NCI-H526 (cell line): ENCODE measurements at places on chromosomes 1 and 21.

GRCh38 chr1:37433171-37433570, 41.2 kb upstream of the ZC3H12A start:
- DNase-seq = no peak

DNA sequence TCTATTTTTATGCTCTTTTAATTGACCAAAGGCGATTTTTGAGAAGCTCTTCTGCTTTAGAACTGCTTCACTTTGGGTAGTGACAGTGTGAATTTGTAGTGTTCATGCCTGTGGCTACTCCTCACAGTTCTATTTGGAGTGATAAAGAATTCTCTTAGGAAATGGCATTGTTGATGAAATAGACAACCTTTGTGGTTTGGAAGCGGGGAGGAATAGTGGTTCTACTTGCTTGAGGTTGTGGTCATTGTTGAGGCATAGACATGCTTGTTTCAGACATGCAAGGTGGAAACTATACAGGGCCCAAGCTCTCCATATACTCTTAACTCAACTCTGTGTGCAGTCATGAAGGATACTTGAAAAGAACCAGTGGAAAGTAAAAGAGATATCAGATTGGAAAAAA, 481.1 kb upstream of the NEGR1 start:
- no peak for DNase-seq

DNA sequence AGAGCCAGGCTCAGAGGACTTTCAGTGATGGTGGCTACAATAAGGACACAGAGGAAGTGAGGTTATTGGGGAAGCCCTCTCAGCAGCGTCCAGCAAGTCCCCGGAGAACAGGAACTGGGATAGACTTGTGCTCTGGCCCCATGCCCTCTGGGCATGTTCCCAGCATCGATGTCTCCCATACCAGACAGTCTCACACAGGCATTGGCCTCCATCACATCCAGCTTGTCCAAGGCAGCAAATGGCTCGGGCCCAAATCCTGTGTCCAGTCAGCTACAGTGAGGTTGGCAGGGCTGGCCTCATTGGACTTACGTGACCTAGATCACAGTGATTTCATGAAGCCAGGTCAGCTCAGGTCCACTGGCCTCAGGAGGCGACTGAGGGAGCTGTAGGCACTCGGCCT, 19.6 kb upstream of the TMEM54 start:
- DNase-seq = no peak

DNA sequence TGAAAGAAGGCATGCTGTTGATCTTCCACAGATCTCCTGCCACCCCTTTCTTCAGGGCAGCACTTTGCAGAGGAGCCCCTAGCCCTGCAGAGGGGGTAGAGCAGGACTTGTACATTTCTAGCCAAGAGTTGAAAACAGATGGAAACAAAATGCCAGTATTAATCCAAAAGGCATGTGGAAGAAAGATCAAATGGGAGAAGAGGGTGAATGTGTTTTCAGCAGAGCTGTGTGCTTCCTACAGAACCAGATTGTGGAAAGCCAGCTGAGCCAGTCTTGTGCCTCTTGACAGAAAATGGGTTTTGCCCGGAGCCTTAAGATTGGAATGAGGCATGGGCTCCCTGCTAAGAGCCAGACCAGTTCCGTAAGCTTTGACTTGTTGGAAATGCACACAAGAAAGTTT, 105.2 kb upstream of the TSPAN2 start:
- DNase-seq = no peak

- no peak for DNase-seq
Observed at GRCh38 chr1:150981805-150982712, at the start of gene ANXA9. TSS of gene ANXA9 (plus strand) at chr1:150982292. CDS start at chr1:150983106, 814 bp downstream.
